ENCODE measurements at places on chromosomes 3 and 15. TPM values are rescaled to one million over a fixed set of nuclear protein-coding genes. Genes with fewer than 3 reads are reported as not detected.

GRCh38 chr3:56988458-56989168 lies 71.9 kb upstream of the SPATA12 start:
- DNase-seq, result peak; percentile 64
- peaks cover 21% of the 10 kb centered on the region for H3K4me1 ChIP-seq
- H3K27me3 ChIP-seq, result peaks cover 18% of the 10 kb centered on the region
- no peak overlapping the region for H3K27ac ChIP-seq
- no peak overlapping the region for H3K4me3 ChIP-seq
- no peaks in the 10 kb centered on the region for H3K36me3 ChIP-seq

DNA sequence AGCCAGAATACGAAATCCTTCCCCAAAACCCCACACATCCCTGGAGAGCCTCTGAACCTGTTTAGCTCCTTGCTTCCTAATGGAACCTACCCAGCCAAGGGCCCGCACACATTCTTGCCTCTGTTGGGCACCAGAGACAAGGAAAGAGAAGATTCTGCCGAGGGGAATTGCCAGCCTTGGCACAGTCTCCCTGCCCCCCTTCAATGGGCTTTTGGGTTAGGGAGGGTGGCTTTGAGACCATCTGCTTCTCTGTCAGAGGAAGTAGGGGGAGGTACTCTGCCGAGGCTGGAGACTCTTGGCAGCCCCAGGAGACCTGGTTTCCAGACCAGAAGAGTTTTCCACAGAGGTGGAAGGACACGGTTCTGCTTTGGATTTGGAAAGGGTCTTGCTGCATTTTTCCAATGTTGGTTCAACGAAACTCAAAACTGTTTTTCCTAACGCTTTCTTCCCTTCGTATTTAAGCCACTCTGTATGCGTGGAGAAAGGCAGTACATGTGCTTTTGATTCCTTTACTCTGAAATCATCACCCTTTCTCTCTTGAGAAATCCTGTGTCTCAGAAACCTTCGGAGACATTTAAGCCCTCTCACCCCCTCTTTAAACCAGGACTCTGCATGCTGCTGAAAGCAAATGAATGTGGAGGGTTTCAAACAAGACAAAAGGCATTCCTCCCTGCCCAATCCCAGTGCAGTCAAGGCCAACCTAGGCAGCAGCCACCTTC lies 78.8 kb upstream of the PRR23C start:
- H3K4me1 ChIP-seq, result peaks cover 1% of the 10 kb centered on the region
- H3K36me3 ChIP-seq, result no peaks in the 10 kb centered on the region
- H3K4me3 ChIP-seq, result no peak overlapping the region
- no peak for DNase-seq

The FAM81A gene
- total RNA-seq, result 2.0 TPM

The DOCK3 gene
- 3.3 TPM for total RNA-seq

- H3K27me3 ChIP-seq, result peaks cover 37% of the 10 kb centered on the region
- H3K36me3 ChIP-seq, result no peaks in the 10 kb centered on the region
- DNase-seq, result no peak
- no peak overlapping the region for H3K4me3 ChIP-seq
- H3K4me1 ChIP-seq, result no peaks in the 10 kb centered on the region
- H3K27ac ChIP-seq, result no peak overlapping the region
Observed at GRCh38 chr3:194574639-194575483, 58.4 kb downstream of the TMEM44 start.

- H3K4me1 ChIP-seq, result no peaks in the 10 kb centered on the region
- H3K27me3 ChIP-seq, result no peaks in the 10 kb centered on the region
- H3K27ac ChIP-seq, result no peak overlapping the region
- no peaks in the 10 kb centered on the region for H3K36me3 ChIP-seq
- DNase-seq, result no peak
Observed at GRCh38 chr3:70890020-70890394, 577.6 kb upstream of the MDFIC2 start.

DNA sequence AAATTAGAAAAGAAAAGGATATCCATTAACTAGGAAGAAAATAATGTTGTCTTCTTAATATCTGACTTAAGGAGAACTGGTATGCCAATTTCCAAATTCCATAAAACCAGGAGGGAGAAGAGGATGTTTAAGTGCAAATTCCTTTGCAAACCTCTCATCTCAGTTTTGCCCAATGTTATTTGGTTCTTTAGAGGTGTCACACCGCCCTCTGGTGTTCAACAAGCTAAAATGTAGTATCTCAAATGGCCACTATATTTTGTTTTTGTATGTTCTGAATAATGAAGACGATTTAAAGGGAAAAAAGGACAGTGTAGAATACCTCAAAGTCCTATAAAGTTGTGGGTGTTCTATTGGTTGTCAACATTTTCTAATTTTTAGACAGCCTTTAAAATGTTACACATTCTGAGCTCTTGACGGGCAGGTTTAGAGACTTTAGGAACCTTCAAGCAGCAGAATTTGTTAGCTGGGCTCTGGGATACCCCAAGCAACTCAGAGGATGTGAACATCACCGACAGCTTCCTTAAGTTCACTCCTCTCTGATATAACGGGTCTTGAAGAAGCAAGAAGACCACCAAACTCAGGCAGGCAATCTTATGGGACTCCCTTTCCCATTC lies 458.3 kb downstream of the MFSD1 start:
- DNase-seq, result no peak
- H3K4me1 ChIP-seq, result no peaks in the 10 kb centered on the region
- H3K27ac ChIP-seq, result no peak overlapping the region
- H3K4me3 ChIP-seq, result no peak overlapping the region
- peaks cover 6% of the 10 kb centered on the region for H3K27me3 ChIP-seq

The EXD1 gene
- not detected for total RNA-seq

The CPLX3 gene
- 0.17 TPM for total RNA-seq

The GOLGA6D gene
- total RNA-seq, result not detected

The TEX55 gene
- not detected for total RNA-seq

The IL17RB gene
- 0.31 TPM for total RNA-seq

The HYPK gene
- total RNA-seq, result 18.3 TPM

GRCh38 chr3:172913911-172914655 lies 163.6 kb downstream of the ECT2 start:
- no peaks in the 10 kb centered on the region for H3K4me1 ChIP-seq
- H3K4me3 ChIP-seq, result no peak overlapping the region
- peaks cover 9% of the 10 kb centered on the region for H3K27me3 ChIP-seq
- DNase-seq, result no peak
- no peak overlapping the region for H3K27ac ChIP-seq
- no peaks in the 10 kb centered on the region for H3K36me3 ChIP-seq

DNA sequence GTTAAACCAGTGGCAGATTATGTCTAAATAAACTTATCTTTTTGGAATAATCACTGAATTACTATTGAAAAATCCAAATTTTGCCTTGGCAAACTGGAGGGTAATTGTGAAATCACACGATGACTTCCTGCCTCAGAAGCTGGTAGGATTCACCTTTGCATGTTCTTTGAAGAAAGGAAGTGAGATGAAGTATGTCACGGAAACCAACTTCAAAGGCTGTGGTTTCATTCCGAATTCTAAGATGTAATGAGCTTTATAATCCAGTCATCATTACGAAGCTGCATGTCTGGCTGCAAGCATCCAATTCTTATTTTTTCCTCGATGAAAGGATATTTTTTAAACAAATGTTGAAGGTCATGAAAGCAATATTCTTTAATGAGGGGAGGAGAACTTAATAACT lies 15.0 kb upstream of the ZBED2 start:
- peaks cover 91% of the 10 kb centered on the region for H3K4me1 ChIP-seq
- no peak for DNase-seq
- peak overlapping the region; percentile 69 for H3K4me3 ChIP-seq
- peak overlapping the region; percentile 93 for H3K27ac ChIP-seq

- DNase-seq, result no peak
- no peaks in the 10 kb centered on the region for H3K27me3 ChIP-seq
- peaks cover 22% of the 10 kb centered on the region for H3K4me1 ChIP-seq
- no peak overlapping the region for H3K4me3 ChIP-seq
Observed at GRCh38 chr3:114857299-114857701, 289.8 kb downstream of the ZBTB20 start.

GRCh38 chr3:127690823-127691452 lies 18.2 kb downstream of the ABTB1 start:
- no peaks in the 10 kb centered on the region for H3K27me3 ChIP-seq
- H3K4me1 ChIP-seq, result no peaks in the 10 kb centered on the region
- DNase-seq, result no peak

DNA sequence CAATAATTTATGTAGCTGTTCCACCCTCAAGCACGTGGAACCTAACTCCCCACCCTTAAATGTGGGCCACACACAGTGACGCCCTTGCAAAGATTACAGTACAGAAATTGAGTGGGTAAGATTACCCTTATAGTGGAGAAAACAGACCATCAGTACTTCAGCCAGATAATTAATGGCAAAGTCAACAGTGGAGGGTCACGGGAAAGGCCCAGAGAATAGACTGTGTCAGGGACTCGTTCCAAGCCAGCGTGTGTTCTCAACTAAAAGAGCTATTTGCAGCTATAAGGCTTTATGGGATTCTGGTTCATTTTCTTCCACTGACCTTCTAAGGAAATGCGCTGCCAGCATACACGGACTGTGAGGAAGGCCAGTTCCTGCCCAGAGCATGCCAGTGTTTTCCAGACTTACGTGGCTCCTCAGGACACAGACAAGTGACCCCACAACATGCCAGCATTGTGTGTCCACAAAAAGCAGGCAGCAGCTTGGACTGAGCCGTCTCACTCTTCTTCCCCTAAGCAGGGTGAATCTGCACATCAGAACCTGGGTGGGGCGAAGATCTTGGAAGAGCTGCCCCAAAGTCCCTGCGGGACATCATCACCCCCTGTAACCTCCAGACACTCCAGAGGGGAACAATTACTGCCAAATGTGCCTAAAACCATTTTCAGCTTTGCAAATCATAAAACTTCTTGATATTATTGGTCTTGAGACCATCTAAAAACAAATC lies 428.5 kb downstream of the OCA2 start:
- no peaks in the 10 kb centered on the region for H3K27me3 ChIP-seq
- H3K36me3 ChIP-seq, result no peaks in the 10 kb centered on the region
- no peaks in the 10 kb centered on the region for H3K4me1 ChIP-seq
- DNase-seq, result no peak
- H3K4me3 ChIP-seq, result no peak overlapping the region

DNA sequence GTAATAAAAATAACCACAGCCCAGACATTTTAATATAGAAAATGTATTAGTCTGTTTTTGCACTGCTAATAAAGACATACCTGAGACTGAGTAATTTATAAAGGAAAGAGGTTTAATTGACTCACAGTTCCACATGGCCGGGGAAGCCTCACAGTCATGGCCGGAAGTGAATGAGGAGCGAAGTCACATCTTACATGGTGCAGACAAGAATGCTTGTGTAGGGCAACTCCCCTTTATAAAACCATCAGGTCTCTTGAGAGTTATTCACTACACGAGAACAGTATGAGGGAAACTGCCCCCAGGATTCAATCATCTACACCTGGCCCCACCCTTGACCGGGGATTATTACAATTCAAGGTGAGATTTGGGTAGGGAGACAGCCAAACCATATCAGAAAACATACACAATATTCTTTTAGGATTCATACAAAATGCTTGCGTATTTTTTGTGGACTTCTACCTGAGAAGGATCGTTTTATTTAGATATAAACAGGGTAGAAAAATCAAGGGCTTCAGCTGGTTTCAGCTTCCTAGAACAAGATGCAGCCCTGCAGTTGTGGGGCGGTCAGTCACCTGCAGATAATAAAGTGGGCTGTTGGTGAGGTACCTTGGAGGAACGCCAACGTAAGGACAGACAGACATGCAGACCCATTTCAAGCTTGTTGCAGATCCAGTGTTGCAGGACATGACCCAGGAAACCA lies 101.9 kb downstream of the TNIK start:
- H3K27ac ChIP-seq, result no peak overlapping the region
- H3K4me3 ChIP-seq, result no peak overlapping the region
- H3K4me1 ChIP-seq, result peaks cover 1% of the 10 kb centered on the region
- DNase-seq, result no peak
- peaks cover 5% of the 10 kb centered on the region for H3K36me3 ChIP-seq

DNA sequence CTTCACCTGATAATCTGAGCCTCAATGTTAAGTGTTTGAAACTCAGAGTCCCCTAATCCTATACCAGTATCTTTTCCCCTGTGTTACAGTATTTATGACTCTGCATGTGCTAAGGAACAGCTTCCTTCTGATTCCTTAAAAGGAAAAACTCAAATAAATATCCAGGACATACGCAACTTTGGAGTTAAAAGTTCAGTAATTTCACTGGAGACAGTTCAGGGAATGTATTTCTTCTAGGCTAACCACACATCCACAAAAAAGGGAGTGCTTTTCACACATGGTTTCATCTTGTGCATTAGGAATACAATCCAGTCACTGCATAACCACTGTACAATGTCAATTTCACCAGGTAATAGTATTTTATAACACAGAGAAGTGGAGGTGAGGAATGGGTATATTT lies 31.0 kb downstream of the PGBD4 start:
- DNase-seq, result no peak
- peaks cover 3% of the 10 kb centered on the region for H3K27me3 ChIP-seq
- H3K4me1 ChIP-seq, result no peaks in the 10 kb centered on the region
- no peak overlapping the region for H3K27ac ChIP-seq
- H3K36me3 ChIP-seq, result no peaks in the 10 kb centered on the region

DNA sequence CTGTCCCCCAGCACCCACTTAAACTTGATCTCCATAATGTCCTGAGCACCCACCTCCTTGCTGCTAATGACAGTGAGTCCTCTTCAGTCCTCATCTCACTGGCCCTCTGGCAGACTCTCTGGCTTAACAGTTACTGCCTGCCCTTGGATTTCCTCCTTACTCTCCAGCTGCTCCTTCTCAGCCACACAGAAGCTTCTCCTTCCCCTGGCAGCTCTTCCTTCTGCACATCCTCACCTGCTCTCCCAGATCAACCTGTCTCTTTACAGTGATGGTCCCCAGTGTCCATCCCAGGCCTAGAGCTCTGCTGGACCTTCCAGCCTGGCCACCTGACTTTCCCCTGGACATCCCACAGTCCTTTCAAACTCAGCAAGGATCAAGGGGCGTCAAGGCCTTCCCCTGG lies 47.4 kb upstream of the SMAD3 start:
- no peak for DNase-seq
- peaks cover 7% of the 10 kb centered on the region for H3K4me1 ChIP-seq
- no peaks in the 10 kb centered on the region for H3K36me3 ChIP-seq
- H3K27me3 ChIP-seq, result peaks cover 6% of the 10 kb centered on the region
- no peak overlapping the region for H3K4me3 ChIP-seq

DNA sequence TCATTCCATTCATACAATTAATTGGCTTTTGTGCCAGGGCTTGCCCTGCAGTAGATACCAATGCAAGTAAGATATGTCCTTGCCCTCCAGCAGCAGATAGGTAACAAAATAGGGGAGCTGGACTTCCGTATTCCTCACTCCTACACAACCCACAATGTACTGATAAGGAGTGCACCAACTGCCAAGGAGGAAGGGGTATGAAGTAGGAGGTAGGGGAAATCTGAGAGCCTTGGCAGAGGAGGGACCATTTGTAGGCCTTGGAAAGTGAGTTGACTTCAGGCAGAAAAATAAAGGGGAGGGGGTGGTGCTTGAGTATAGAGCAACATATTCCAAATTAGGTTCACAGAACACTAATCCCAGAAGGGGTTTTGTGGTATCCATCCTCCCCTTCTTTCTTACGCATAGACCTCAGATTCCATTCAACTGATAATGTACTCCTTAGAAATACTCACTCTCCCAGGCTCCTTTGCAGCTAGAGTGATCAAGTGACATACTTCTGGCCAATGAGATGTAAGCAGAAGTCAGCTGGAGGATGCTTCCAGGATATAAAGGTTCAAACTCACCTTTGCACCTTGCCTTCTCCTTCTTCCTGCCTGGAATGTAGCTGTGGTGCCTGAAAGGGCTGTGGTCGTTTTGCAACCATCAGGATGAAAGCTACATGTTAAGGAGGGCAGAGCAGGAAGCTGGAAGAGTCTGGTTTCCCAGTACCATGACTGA lies 127.1 kb upstream of the SMAD3 start:
- no peaks in the 10 kb centered on the region for H3K36me3 ChIP-seq
- no peak for DNase-seq
- H3K27ac ChIP-seq, result no peak overlapping the region
- H3K4me3 ChIP-seq, result no peak overlapping the region
- H3K4me1 ChIP-seq, result peaks cover 7% of the 10 kb centered on the region

- H3K27me3 ChIP-seq, result no peaks in the 10 kb centered on the region
- DNase-seq, result no peak
- no peaks in the 10 kb centered on the region for H3K4me1 ChIP-seq
- H3K27ac ChIP-seq, result no peak overlapping the region
Observed at GRCh38 chr15:84023636-84024035, 211.9 kb upstream of the GOLGA6L4 start.
